ENCODE measurements at places on chromosomes 12 and 14.
A peak's percentile ranks its signal among the peaks of the same experiment; 100 is the strongest.

DNA sequence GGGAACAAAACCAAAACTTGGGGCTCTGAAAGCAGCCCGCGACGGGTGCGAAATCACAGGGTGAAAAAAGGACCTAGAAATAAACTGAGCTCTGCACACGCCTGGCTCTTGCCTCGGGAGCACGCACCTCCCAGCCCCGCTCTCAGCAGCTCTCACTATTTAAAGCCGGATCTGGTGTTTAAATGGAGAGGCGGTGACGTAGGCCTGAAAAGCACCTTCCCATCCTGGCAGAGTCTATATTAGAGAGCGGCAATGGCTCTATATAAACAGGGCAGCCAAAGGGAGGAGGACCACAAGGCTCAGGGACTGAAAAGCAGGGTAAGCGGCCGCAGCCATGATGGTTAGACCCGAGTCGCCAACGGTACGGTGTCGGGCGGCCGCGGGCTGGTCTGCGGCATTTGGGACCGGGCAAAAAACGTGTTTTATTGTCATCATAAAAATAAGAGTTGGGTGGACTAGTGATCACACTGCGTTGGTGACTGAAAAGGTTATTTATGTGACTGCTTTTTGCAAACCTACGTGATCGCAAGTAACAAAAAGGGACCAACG lies 1.5 kb downstream of the GTF2A1 start:
- peak; percentile 76 for DNase-seq

DNA sequence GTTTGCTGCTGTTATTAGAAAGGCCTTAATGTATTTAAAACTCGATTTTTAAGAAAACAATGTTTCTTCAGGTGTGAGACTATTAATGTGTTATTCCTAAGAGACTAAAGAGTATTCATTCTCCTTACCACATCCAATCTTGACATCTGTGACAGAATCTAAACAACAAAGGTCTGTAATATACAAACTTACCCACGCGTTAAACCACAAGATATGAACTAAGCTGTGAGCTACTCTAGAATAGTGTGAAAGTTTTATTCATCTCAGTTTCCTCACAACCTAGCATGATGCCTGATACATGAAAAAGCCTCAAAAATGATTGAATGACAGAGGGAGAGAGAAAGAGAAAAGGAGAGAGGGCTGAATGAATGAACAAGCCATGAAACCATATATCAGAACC lies 117.3 kb upstream of the COCH start:
- DNase-seq, result no peak

GRCh38 chr12:115013236-115013981 lies 329.4 kb upstream of the TBX3 start:
- no peak for DNase-seq

DNA sequence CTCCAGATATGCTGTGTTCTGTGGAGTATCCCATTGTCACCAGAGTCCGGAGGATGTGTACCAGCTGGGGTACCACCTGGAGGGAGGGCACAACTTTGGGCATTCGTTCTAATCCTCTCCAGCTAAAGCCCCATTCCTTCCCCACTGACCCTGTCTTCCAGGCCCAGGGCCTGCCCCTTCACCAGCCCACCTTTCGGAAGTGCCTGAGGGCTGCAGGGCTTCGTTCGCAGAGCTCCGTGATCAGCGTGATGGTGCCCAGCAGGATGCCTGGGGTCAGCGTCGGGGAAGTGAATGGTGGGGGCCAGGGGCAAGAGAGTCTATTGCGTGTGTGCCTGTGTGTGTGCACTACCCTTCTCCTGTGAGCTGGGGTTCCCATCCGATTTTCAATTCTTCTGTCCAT lies 2.0 kb downstream of the AP1G2 start:
- DNase-seq, result no peak

GRCh38 chr12:96766232-96766631 lies 140.8 kb upstream of the NEDD1 start:
- no peak for DNase-seq

DNA sequence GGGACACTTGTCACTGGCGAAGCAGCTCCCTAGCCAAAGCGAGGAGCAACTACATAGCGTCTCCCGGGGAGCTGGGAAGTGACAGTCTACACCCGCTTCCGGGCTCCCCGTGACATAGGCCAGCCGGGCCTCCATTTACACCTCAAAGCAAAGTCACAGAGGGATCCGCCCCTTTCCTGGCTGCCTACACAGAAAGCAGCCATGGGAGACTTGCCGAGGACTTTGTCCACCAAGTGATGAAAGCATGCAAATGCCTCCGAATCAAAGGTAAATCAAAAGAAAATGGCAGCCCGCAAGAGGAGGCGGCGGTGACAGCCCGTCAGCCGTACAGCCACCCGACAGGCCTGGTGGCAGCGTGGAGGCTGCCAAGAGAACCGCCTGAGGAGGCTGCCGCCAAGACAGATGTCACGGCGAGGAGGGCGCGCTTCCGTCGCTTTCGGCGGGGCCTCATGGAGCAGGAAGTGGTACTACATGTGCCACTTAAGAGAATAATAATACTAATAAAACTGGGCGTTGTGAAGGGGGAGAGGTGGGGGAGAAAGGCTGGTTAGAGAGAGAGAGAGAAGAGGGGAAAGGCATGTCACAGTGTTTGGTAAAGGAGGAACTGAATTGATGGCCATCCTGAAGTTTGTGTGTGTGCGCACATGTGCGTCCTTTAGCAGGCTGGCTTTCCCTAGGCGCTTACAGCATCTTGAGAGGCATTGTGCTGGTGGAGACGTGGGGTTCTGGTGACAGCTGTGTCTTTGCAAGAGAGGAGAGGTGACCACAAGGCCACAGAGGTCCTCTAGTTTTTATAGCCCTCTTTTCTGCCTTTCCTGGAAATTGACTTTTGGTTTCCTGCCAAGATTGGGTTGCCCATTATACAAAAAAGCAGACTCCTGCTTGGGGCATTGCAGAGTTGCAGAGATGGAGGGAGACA lies 661.7 kb downstream of the VRK1 start:
- DNase-seq, result peak; percentile 66

GRCh38 chr14:61582815-61583214 lies 112.5 kb upstream of the HIF1A start:
- no peak for DNase-seq

DNA sequence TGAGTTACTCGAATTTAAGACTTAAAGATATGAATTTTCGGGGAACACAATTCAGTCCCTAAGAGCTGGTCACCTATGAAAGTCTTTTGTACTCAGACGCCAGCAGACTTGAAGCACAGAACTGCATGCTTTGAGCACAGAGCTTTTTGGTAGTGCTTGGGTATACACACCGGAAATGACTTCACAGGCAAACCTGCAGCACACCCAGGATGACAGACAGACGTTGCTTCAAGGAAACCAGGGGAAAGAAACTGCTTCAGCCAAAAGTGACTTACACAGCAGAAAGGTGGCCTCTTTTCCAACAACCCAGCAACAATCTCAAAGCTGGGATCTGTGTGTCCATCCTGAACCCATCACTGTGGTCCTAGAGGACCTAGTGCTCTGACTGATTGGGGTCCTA lies 975.1 kb downstream of the AACS start:
- no peak for DNase-seq

DNA sequence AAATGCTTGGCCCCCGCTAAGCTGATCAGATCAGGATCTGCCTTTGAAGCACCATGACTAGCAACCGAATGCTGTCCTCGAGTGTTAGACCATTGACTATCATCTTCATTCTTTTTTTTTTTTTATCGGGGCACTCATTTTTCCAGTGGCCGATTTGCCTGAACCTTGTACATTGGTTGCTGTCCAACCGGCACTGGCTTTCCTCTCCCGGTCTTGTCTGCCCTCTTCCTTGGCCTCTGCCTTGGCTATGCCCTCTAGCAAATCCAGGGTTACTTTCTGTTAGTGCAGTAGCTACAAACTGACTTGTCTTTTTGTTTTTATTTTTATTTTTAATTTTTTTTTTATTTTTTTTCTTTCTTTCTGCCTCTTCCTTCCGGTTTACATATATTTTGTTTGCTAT lies 102.3 kb downstream of the ALG10 start:
- no peak for DNase-seq

DNA sequence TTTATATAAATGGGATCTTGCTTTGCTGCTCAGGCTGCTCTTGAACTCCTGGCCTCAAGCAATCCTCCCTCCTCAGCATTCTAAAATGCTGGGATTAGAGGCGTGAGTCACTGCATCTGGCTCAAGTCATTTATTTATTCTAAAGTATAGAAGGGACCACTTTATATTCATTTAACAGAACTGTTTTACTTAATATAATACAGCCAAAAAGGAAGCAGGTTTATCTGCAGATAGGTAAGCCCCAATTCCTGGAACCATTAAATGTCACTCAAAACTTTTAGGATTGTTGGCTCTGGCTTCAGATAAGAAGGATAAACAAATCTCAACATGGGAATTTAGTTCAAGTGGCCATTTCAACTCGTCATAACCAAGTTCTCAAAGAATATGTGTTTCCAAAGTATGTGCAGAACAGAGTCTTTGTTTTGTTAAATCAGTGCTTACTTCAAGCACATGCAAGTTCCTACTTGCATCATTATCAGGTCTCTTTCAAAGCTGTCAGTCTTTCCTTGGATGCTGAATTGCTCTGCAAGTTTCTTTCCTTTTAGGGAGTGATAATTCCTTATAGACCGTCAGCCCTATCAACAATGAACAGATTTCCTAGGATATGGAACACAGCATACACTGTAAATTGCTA lies 60.4 kb downstream of the KITLG start:
- DNase-seq, result no peak

DNA sequence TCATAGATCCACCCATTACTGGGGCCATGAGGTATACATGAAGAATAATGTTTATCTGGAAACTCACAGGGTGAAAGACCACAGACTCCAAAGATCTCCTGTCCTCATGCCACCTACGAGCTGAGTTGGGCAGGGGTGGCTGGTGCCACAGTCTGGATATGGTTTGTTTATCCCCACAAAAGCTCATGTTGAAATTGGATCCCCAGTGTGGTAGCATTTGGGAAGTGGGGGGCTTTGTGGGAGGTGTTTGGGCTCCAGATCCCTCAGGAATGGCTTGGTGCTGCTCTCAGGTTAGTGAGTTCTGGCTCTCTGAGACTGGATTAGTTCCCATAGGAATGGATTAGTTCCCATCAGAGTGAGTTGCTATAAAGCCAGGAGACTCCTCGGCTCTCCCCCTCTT lies 192.3 kb upstream of the FSCB start:
- no peak for DNase-seq

DNA sequence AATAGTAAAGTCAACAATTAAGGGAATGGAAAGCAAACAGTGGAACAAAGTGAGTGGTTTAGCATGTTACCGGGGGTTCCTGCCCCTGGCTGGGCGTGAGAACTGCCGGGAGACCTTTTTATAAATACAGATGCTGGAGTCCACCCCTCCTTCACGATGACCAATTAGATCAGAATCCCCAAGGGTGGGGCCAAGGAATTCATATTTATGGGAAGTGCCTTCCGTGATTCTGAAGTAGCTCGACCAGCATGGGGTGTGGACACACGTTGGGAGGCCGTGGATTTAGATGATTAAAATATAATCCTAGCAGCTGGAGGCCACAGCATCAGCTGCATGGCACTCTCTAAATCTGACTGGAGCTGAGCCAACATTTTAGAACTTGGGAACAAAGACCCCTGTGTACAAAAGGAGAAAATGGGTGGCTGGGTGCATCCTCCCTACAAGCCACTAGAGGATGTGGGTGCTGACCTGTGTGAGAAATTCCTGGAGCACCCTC lies 87.9 kb downstream of the SRRM4 start:
- no peak for DNase-seq

DNA sequence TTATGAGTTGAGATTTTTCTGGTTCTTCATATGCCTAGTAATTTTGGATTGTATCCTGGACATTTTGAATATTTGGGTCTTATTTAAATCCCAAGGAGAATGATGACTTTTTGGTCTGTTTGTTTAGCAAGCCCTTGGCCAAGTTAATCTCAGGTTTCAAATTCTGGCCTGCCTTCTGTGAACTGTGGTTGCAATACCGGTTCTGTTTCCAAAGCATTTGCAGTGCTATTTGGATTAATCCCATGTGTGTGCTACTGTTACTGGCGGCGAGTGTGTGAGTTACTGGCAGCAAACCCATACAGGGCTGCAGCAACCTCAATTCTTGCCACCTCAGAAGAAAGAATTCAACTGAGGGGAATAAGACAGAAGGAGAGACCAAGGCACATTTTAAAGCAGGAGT lies 51.1 kb downstream of the TMEM260 start:
- no peak for DNase-seq

- DNase-seq, result no peak
These were observed 68.0 kb upstream of the FBXO33 start for GRCh38 chr14:39500253-39500652.

- DNase-seq, result no peak
These were observed 20.7 kb upstream of the UNC79 start for GRCh38 chr14:93410021-93410420.

- DNase-seq, result no peak
These were observed at the start of gene A2M for GRCh38 chr12:9115731-9116559. Gene A2M, minus strand, starts transcription at chr12:9115919. Its CDS starts 70 bp downstream, at chr12:9115849.

DNA sequence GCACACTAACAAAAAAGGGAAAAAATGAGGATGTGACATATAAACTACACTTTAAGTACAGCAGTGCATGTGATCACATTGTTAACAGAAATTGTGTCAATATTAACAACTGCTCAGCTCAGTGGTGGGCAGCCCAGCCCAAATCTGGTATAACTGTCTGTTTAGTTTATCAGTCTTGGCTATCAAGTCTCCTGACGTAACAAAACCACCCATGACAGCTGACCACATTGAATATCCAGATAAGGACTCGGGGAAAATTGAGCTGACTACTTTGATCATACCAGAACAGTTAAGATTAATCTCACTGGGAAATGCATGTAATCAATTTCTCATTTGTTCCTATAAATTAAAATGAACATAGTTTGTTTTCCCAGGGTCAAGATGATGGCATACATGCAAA lies 396.6 kb downstream of the SNAPC1 start:
- DNase-seq, result no peak

GRCh38 chr12:23770202-23770938 lies 179.1 kb downstream of the SOX5 start:
- DNase-seq, result no peak

DNA sequence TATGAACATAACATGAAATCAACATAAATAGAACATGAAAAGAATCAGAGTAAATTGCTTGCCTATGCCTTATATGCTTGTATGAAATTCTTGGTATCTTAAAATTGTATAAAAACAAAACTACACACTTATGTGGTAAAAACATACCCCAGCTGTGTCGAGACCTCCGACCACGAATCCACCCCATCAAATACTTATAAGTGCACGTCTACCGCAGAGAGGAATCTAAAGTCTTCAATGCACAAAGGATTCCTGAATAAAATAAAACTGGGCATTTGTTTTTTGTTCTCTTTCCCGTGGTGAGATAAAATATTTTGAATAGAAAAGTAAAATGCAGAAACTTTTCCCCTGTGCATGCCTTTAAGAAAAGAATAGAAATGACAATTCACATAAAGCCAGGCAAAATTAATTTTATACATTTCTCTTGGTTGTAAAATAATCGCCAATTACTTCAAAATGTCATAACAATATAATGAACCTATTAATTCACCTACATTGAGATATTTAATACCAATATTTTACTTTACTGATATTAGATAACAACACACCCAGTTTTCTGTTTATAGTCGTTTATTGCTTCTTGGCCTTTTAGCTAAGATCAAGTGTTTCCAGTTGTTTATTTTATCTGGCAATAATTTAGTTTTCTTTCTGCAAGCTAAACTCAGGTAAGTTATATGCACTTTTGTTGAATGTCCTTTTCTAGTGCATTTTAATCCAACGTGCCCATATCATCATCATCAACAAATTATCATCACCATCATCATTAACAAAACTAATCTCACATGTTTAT lies 1.0 kb downstream of the KLRK1 start:
- no peak for DNase-seq

Measured in stimulated activated CD4-positive, alpha-beta T cell treated with anti-CD3 and anti-CD28 coated beads, Interleukin-15, amount 100 ng/mL, for 1 hour (primary cell).